ENCODE measurements at places on chromosomes 3 and 15.

DNA sequence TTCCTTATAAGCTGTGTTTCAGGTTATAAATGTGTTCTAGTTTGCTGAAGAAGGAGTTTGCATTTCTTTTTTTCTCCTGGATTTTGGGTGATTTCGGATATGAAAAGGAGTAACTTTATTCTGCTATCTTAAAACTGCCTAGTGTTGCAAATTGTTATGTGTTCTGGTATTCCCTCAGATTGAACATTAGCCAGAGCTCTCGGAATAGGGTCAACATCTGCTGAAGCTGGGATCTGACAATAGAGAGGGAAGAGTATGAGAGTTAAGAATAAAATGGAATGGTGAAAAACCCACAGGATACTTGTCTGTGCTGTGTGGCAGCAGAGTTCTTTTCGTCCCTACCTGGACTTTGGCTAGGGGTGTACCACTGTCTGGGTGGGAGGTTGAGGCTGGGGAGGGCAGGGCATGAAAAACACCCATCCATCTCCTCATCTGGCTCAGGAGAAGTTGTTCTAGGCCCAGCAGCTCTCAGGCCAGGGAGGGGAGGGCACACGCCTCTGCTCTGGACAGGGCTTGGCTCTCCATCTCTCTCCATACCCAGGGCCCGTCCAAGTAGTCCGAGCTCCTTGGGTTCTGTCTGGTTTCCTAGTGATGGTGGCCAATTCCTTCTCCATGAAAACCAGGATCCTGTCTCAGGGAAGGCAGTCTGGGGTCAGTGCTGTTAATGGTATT, 13.2 kb downstream of the SPSB4 start:
- no peak for DNase-seq

GRCh38 chr3:25396686-25397085, 31.4 kb upstream of the RARB start:
- no peak for DNase-seq

DNA sequence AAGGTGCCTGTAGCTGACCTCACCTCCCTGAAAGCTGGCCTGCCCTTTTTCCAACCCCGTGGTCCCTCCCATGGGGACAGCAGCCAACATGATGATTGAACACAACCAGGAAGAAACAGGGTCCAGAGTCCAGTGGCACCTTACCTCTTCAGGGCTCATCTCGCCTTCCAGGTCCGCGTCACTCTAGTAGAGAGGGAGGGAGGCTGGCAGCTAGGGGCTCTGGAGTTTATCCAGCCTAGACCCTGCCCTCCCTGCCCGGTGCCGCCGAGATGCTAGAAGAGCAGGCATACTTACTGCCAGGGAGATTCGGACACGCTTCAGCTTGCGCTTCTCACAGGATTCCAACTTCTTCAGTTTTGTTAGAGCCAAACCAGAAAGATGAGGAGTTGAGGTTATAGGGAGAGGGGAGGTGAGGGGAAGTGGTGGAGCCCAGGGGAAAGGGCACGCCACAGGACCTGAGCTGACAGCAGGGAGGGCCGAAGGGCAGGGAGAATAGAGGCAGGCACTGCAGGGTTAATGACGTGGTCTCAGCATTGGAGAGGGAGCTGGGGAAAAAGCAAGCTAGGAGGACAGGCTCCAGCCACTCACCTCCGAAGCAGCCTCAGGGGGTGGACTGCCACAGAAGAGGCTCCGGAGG, 9.1 kb downstream of the CLCN2 start:
- DNase-seq, result no peak

- DNase-seq, result no peak
These were observed 265.9 kb downstream of the EFHB start for GRCh38 chr3:19668163-19668562.

GRCh38 chr3:123765475-123766128, 118.5 kb downstream of the MYLK start:
- no peak for DNase-seq

GRCh38 chr15:68489421-68489820, 57.5 kb upstream of the ITGA11 start:
- DNase-seq, result no peak

- no peak for DNase-seq
These were observed 45.6 kb upstream of the IGDCC4 start for GRCh38 chr15:65468229-65468909.

Measured in stimulated activated CD8-positive, alpha-beta memory T cell treated with anti-CD3 and anti-CD28 coated beads, Interleukin-12 subunit alpha, Interleukin-12 subunit beta, amount 100 ng/mL, for 1 hour (primary cell).